ENCODE measurements at places on chromosomes 4 and X. TPM values are rescaled to one million over a fixed set of nuclear protein-coding genes. Genes with fewer than 3 reads are reported as not detected.

DNA sequence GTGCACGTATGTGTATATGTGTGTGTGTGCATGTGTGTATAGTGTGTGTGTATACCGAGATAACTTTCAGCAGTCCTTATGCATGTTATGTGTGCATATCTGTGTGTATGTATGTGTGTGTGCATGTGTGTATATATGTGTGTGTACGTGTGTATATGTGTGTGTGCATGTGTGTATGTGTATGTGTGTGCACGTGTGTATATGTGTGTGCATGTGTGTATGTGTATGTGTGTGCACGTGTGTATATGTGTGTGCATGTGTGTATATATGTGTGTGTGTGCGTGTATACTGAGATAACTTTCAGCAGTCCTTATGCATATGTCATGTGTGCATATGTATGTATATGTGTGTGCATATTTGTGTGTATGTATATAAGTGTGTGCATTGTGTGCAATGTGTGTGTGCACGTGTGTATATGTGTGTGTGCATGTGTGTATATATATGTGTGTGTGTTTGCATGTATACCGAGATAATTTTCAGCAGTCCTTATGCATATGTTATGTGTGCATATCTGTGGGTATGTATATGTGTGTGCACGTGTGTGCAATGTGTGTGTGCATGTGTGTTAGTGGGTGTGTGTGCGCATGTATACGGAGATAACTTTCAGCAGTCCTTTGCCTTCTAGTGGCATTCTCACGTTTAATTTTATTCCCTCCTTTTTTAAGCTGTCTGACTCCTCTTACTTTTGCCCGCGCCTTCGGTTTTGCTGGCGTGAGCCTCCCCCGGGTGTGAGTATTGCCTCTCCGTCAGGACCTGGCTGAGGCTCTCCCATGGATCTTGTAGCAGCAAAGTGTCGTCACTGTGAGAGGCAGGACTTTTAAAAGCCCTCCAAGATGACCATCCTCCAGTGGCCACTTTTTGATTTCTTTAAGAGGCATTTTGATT, 99.6 kb upstream of the SHOX start:
- no peak for DNase-seq

DNA sequence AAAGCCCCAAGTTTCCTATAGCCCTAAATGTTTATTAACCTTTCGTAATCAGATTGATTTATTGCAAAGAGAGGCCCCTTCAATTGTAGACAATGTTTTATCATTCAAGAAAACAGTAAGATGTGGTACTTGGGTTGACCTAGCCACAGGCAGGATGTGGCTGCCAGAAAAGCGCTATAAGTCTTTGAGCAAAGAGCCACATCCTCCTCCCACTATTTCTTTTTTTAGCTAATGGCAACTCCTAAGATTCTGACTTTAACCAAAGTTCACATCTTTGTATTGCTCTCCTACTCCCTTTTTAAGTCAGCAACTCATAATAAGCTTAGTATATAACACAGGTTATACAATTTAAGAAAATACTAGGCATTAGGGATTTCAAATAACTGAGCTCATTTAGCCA, 70.7 kb upstream of the PPP3CA start:
- no peak for DNase-seq

DNA sequence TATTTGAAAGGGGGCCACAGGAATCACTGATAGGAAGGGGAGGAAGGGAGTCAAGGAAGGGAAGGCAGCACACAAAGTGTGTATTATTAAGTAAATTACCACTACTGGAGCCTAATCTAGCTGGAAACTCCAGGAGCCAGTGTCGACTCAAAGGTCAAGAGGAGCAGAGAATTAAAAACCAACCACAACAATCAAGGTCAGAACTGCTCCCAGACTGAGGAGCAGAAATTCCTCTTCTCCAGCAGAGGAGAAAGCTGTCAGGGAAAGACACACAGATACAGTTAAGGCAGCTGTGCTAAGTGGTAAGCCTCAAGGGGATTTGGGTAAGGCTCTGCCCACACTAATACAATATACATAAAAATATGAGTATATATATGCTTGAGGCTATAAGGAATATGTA, 87.5 kb upstream of the PTPN13 start:
- no peak for DNase-seq

DNA sequence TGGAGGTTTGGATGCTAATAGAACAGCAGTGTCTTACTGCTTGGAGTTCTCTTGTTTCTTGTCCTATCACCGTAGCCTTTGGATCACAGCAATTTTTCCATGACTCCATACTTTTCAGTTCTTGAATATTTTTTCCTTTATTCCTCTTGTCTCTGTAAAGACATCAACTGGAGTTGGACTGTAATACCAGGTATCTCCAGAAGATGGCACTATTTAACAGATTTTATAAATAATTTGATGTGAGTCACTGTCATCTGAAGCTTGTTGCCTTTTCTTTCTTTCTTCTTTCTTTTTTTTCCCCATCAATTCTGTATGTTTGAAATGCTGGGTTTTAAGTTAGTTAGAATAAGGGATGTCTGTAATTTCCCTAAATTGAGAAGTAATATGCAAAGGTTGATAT, 24.1 kb downstream of the HPRT1 start:
- DNase-seq: no peak

DNA sequence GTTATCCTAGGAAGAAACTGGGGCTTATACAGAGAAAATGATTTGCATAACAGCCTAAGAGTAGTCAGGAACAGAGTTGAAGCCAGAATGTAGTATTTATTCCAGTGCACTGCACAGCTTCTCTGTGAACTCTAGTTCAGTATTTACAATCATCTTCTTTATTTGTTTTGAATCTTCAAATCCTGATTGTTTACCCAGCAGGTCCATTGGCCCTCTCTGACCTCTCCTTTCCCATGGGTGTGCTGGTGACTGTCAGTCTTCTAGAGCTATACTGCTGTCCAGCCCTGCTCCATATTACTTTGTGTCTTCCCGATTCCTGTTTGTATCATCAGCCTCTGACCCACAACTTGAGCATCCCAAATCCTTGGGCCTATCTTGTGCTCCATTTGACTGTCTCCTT, 301.9 kb upstream of the HS3ST1 start:
- no peak for DNase-seq

DNA sequence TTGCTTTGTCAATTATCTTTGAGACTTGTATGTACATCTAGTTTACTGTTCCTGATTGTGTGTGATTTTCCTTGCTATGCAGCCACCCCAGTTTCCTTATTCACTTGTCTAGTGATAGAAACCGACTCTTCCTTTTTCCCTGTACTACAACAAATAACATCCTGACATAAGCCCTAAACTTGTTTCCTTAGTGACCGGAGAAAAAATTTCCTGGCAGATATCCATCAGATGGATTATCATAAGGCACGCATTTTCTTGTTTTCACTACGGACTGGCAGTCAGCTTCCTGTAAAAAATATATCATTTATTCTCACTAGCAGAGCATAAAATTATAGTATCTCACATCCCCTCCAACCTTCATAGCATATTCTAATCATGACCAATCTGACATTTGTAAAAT, 410.7 kb downstream of the CENPC start:
- no peak for DNase-seq

GRCh38 chrX:119240356-119240755, 4.3 kb downstream of the PGRMC1 start:
- no peak for DNase-seq

- DNase-seq: no peak
Observed at GRCh38 chrX:80667967-80668366, 141.7 kb downstream of the BRWD3 start.

- no peak for DNase-seq
Observed at GRCh38 chr4:31917334-31917733, 1197.2 kb downstream of the PCDH7 start.

GRCh38 chrX:118373538-118373937, 27.6 kb downstream of the WDR44 start:
- no peak for DNase-seq

DNA sequence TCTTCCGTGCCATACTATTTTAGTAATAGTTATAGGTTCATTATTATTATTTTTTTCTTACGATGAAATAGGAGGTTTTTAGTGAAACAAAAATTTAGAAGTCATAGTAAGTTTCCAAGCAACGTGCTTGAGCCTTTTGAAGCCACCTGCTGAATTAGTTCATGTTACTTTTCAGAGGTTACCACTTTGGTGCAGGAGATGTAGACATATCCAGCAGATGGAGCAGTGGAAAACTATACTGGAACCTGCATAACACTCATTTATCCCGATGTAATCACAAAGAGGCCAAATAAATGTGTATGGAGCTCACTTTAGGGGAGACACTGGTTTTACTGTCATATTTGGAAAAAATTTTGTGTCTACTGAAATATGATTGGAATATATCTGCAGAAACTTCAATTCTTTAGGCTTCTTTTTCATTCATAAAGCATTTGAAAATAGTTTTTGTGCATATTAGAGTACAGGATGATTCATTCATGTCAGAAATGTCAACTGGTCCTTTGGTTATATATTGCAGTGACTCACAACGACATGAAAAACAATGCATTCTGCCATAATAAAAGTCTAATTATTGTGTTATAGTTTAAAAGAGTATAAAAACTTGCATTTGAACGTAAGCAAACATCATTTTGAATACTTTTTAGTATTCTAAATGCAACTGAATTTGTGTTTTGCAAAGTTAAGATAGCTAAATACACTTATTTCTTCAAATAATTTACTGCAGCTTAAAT, 2182.9 kb upstream of the TENM3 start:
- DNase-seq: no peak

DNA sequence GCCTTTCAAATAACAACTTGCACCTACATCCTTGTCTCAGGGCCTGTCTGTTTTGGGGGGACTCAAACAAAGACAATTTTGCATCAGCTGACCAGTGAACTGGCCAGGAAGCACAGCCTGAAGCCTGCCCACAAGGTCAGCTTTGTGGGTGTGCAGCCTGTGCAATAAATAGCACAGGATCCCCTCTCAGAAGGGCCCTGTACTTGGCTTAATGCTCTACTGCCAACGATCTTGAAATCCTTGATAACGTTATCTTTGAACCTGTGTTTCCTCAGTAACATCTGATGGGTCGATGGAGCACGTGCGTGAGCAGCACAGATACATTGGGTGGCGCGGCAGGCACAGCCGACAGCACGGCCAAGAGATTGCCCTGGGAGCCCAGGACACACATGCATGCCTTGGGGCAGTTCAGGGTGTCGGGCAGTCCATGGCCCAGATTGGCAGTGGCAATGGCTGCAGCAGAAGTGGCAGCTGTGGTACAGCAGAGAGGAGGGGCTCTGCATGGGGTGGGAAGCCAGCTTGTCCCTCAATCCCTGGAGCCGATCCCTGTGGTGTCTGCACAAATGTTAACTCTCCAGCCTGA, 58.8 kb upstream of the ATP6AP2 start:
- no peak for DNase-seq

- no peak for DNase-seq
Observed at GRCh38 chrX:81082649-81083048, 119.1 kb downstream of the HMGN5 start.

GRCh38 chrX:47484885-47485284, 1.9 kb upstream of the ZNF41 start:
- DNase-seq: no peak

GRCh38 chr4:176611381-176611780, 181.3 kb downstream of the VEGFC start:
- no peak for DNase-seq

- no peak for DNase-seq
Observed at GRCh38 chr4:56048702-56049431, 100.1 kb downstream of the CEP135 start.

DNA sequence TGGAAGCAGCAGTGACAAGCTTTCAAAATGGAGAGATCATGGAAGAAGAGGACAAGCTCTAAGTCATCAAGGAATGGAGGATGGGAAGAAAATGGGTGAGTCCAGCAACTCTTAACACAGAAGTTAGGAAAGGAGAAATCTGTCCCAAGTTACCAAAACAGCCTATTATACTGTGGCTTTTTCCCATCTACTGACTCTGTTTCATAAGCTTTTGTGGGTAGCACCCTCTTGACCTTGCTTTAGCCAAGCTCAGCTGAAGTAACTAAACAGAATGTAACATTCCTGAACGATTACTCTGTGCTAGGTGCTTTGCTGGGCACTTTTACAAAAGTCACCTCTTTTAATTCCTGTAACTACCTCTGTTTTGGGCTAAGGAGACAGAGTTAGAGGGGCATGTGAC, 54.9 kb downstream of the MAP7D2 start:
- DNase-seq: no peak

GRCh38 chr4:177485528-177485927, 43.3 kb upstream of the AGA start:
- no peak for DNase-seq

- no peak for DNase-seq
Observed at GRCh38 chrX:130887376-130887775, 15.6 kb downstream of the ENOX2 start.

DNA sequence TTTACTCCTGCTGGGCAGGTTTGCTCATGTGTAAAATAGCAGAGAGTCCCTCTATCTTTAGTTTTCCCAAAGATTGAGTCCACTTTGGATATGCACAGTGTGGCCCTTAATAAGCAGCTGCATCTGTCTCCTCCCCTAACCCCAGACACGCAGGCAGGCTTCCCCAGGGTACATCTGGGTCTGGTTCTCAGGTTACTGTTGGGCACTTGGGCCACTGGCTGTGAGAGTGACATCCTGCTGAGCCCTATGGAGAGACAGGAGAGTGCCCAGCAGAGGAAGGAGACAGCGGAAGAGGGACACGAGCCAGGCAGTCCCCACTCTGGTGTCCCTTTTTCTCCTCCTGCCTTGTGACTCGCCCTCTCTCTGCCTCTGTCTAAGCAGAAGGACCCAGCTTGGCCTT, 16.0 kb downstream of the XK start:
- DNase-seq: no peak

DNA sequence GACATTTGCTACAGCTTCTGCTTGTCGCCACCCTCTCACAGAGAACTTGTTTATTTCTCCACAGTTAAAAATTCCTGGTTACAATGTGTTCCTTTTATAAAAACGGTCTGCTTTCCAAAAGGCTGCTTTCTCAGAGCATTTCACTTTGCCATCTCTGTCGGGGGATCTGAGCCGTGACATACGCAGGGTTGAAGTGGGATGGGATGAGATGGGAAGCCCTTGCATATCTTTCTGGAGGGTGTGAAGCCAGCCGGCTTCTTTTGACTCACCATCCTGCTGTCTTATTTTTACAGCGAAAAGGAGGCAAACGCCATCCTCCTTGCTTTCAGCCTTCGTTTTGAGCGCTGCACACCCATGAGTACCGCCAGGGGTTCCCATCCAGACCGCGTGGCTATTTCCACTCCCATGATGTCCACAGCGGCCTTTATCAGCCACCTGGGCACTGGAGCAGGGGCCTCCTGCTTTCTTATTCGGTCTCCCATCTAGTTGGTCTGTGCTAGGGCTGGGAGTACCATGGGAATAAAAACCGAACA, 99.8 kb upstream of the GATB start:
- no peak for DNase-seq

AREG gene
- 47.3 TPM for total RNA-seq

FAM133A gene
- not detected for total RNA-seq

IL3RA gene
- total RNA-seq: 0.92 TPM

CLNK gene
- total RNA-seq: not detected

MAGEC3 gene
- not detected for total RNA-seq

GJB1 gene
- not detected for total RNA-seq

MTNR1A gene
- total RNA-seq: not detected

CXorf65 gene
- not detected for total RNA-seq

ANOS1 gene
- total RNA-seq: 1.4 TPM

NPY1R gene
- total RNA-seq: not detected

All from esophagus squamous epithelium (tissue), 5 donors.